H7 (cell line): ENCODE measurements at places on chromosomes 11 and 22. TPM values are rescaled to one million over a fixed set of nuclear protein-coding genes. Genes with fewer than 3 reads are reported as not detected.

GRCh38 chr11:45931739-45932138 is 9.3 kb downstream of the LARGE2 start:
- peak; percentile 39 for DNase-seq

DNA sequence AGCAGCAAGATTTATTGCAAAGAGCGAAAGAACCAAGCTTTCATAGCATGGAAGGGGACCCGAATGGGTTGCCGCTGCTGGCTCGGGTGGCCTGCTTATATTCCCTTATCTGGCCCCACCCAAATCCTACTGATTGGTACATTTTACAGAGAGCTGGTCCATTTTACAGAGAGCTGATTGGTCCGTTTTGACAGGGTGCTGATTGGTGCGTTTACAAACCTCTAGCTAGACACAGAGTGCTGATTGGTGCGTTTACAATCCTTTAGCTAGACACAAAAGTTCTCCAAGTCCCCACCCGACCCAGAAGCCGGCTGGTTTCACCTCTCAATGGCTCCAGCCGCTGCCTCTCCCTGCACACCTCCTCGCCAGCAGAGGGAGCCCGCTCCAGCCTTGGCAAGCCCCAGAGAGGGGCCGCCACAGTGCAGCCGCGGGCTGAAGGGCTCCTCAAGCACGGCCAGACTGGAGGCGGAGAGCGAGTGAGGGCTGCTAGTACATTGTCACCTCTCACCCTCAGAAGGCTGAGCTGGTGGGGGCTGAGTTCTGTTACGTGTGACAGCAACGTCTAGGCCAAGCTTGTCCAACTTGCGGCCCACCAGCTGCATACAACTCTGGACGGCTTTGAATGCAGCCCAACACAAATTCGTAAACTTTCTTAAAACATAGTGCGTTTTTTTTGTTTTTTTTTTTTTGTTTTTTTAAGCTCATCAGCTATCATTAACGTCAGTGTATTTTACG is 8.7 kb downstream of the PTH start:
- DNase-seq: peak; percentile 72

GRCh38 chr11:1227551-1228100 is 4.8 kb downstream of the MUC5B start:
- peak; percentile 71 for DNase-seq

- no peak for DNase-seq
Observed at GRCh38 chr11:2077061-2077802, 62.0 kb downstream of the IGF2 start.

DNA sequence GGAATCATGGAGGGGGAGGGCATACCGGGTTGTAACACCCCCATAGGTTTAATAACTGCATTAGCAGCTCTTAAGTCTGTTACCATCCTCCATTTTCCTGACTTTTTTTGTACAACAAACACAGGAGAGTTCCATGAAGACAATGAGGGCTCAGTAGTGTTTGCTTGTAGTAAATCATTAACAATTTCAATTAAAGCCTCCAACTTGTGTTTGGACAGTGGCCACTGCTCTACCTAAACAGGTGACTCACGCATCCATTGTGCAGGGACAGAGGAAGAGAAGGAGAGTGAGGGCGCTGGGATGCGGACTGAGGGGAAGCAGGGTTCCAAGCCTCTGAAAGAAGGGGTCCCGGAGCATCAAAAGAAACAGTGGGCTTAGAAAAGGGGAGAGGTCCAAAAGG is 21.3 kb upstream of the MTNR1B start:
- DNase-seq: no peak

GRCh38 chr11:59559886-59560285 is 48.5 kb downstream of the OR4D9 start:
- peak; percentile 47 for DNase-seq

GRCh38 chr22:22404598-22405284 is 103.8 kb downstream of the ZNF280B start:
- DNase-seq: no peak

GRCh38 chr11:554428-555226 is 5.9 kb downstream of the LMNTD2 start:
- peak; percentile 98 for DNase-seq

GRCh38 chr11:129380413-129380812 is 4.8 kb downstream of the BARX2 start:
- no peak for DNase-seq

- peak; percentile 78 for DNase-seq
Observed at GRCh38 chr11:118918128-118918685, 7.5 kb downstream of the BCL9L start.

GRCh38 chr11:78228467-78228866 is 39.7 kb downstream of the USP35 start:
- peak; percentile 80 for DNase-seq

Gene PATE4
- not detected in 2 replicates for total RNA-seq

Gene TRPC6
- 1.4 and 2.1 TPM in 2 replicates for total RNA-seq

Gene TENM4
- 21.8 and 29.6 TPM in 2 replicates for total RNA-seq

Gene KRTAP5-9
- total RNA-seq: not detected in 2 replicates

Gene CTTN
- 155 and 188 TPM in 2 replicates for total RNA-seq

Gene OR4D5
- total RNA-seq: not detected in 2 replicates

Gene CLMP
- 17.6 and 24.3 TPM in 2 replicates for total RNA-seq

Gene DRD4
- total RNA-seq: 1.8 and 2.1 TPM in 2 replicates

Gene SCUBE1
- 0.45 and 0.89 TPM in 2 replicates for total RNA-seq

Gene TBX1
- 6.2 and 6.7 TPM in 2 replicates for total RNA-seq
